Aorta (tissue), 5 donors: ENCODE measurements at places on chromosomes 2 and 18. TPM values are rescaled to one million over a fixed set of nuclear protein-coding genes. Genes with fewer than 3 reads are reported as not detected.

Gene FN1
- total RNA-seq: 6,899 TPM

Gene SERPINB12
- total RNA-seq: not detected

Gene MYCN
- total RNA-seq: 2.1 TPM

Gene LRATD1
- 2.1 TPM for total RNA-seq

Gene DSG1
- total RNA-seq: not detected

Gene NOTO
- not detected for total RNA-seq

Gene POTEJ
- not detected for total RNA-seq

Gene HSBP1L1
- total RNA-seq: 13.0 TPM

Gene CROCC2
- total RNA-seq: 0.13 TPM

Gene EIF2B4
- 32.2 TPM for total RNA-seq

Gene EPB41L3
- 116 TPM for total RNA-seq

Gene FSHR
- total RNA-seq: not detected

Gene SRD5A2
- not detected for total RNA-seq

Gene CNOT11
- 25.0 TPM for total RNA-seq

Gene MEX3C
- 30.9 TPM for total RNA-seq

Gene CAMKMT
- total RNA-seq: 15.2 TPM

Gene UGT1A6
- not detected for total RNA-seq

Gene GAL3ST2
- not detected for total RNA-seq

Gene ABCG8
- total RNA-seq: not detected

Gene MC4R
- not detected for total RNA-seq

Gene MPP4
- total RNA-seq: 1.0 TPM

Gene IL36G
- not detected for total RNA-seq

Gene PRKAG3
- total RNA-seq: 1.0 TPM

Gene ST8SIA3
- total RNA-seq: not detected

Gene IL36B
- not detected for total RNA-seq

Gene SULT1C2
- total RNA-seq: 2.8 TPM

Gene TCF23
- total RNA-seq: 0.39 TPM

Gene METTL21A
- total RNA-seq: 11.1 TPM

Gene C1QL2
- total RNA-seq: not detected

Gene KCNIP3
- total RNA-seq: 7.7 TPM

Gene ZSWIM2
- total RNA-seq: not detected

Gene KIAA2012
- not detected for total RNA-seq

Gene DPYSL5
- not detected for total RNA-seq

Gene UGT1A4
- not detected for total RNA-seq

Gene CTAGE1
- not detected for total RNA-seq

Gene MGAT4A
- 41.0 TPM for total RNA-seq

Gene KCNJ3
- 1.6 TPM for total RNA-seq

Gene SLC19A3
- total RNA-seq: 2.8 TPM

Gene SATB2
- total RNA-seq: 14.5 TPM

Gene HOXD13
- not detected for total RNA-seq

Gene PIEZO2
- 2.3 TPM for total RNA-seq

Gene VWC2L
- total RNA-seq: not detected

Gene ASPRV1
- total RNA-seq: 3.4 TPM
